DMS153 (cell line): ENCODE measurements at places on chromosomes 5 and 9.

GRCh38 chr9:92713528-92713927 lies 43.6 kb upstream of the IPPK start:
- no peak for DNase-seq

DNA sequence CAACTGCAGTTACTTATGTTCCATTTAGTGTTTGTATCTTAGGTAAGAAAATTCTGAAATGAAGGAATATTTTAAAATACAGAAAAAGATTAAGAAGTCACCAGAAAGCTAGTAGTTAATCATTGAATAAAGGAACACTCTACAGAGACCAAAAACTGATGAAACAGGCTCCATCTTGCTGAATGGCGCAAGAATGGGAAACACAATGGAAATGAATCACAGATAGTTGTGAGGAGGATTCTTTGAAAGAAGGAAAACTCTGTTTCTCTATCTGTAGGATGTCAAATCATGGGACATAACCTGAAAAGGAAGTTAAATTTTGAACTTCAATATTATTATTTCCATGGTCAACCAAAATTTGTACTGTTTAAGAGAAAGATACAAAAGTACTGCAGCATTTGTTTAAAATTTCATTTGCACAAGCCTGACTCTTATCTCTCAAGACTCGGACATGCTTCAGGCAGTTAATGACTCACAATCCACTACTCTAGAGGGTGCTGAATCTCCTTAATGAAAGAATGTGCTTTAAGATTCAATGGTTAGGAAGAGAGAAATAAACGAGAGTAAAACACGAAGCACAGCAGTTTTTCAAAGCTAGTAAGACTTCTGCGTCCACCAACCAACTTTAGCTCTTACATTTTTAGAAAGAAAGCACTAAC lies 1064.4 kb upstream of the DMAC1 start:
- no peak for DNase-seq

GRCh38 chr5:44660251-44660650 lies 148.5 kb upstream of the MRPS30 start:
- DNase-seq, result no peak

DNA sequence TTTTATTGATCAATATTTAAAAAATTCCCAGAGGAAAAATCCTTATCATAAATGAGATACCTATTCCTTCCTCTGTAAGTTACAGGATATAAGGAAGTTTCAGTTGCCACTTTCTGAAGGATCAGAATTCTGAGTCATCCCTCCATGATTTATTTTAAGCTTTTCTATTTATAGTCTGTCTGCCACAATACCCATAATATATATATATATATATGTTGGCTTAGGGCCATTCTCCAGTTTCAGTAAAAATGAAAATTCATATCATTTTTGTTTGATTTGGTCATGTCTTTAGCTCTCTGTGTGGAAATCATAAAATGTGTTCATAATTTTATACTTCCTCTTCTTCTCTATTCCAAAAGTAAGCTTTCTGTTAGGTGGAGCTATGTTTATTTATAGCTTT lies 215.8 kb upstream of the CYLC2 start:
- no peak for DNase-seq

DNA sequence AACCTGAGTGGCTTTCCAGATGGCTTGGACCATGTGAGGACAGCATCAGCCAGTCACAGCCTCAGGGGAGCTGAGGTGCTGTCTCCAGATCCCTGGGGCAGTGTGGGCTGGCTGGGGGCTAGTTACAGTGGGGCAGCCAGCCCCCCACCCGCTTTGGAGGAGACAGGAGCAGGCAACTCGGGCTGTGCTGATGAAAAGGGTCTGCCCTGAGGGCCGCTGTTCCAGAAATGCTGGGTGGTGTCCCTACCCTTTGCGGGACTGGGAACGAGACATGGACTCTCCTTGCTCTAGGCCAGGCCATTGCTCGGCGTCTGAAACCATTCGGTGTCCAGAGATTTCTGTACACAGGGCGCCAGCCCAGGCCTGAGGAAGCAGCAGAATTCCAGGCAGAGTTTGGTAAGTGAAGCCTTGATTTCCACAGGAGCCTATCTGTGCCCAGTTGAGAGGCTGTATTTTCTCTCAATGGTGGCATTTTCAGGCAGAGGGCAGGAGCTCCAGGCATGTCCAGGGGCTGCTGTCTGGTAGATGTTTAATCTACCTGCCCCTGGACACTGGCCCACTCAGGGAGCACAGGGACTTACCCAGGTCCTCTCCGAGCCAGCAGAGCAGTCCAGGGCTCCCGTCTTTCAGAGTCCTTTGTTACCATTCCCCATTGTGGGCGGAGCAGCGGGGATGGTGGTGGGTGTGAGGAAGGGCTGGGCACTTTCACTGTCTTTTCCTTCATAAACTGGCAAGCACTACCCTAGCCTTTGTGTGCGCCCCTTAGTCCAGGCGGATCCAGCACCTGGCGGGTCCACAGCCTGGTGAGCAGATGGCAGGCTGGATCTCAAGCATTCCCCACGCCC lies 7.2 kb downstream of the GRHPR start:
- DNase-seq, result no peak

- no peak for DNase-seq
Observed at GRCh38 chr9:15570769-15571168, 17.9 kb downstream of the CCDC171 start.

- no peak for DNase-seq
Observed at GRCh38 chr5:35657877-35658276, 40.2 kb downstream of the SPEF2 start.

- no peak for DNase-seq
Observed at GRCh38 chr5:39854771-39855410, 430.1 kb upstream of the DAB2 start.

DNA sequence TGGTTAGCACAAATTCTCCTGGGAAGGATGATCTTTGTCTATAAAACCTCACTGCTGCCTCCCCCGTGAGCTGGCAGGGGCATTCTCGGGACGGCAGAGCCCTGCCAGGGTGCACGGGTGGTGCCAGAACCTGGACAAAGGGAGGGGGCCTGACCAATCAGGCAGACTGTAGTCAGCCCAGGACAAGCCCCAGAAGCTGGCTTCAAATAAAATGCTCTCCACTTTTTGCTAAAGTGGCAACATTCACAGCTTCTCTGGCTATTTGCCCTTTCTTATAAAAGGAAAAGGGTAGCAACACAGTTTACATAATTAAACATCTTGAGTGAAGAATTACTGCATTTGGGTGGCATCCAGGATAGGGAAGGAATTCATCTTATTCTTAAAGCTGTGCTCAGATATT lies 14.4 kb downstream of the IL9 start:
- DNase-seq, result no peak

DNA sequence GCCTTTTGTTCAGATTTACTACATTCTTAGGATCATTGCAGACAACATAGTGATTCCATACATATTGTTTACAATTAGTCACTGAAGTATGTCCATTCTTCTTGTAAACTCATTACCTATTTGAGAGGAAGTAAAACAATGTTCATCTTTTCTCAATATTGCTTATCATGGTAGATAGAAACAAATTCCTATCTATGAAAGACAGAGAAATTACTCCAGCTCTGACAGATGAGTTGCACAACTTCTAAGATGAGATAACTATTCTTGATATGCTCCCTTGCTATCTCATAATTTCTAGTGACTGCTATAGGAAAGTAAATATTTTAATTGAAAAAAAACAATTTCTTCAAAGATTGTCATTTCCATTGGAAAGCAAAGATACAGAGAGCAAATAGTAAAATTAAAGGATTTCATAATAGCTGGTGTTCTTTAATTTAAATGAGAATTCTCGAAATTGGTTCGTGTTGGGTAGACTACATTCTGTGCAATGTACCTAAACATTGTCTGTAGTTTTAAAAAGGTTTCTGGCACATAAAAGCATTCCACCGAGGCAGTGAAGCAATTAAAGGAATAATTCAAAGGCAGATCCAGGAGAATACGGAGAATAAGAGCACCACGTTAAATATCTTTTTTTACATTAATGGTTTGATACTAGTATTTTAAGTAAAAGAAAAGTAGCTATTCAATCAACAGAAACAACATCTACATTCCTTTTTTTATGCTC lies 1029.1 kb upstream of the ACO1 start:
- DNase-seq, result no peak

DNA sequence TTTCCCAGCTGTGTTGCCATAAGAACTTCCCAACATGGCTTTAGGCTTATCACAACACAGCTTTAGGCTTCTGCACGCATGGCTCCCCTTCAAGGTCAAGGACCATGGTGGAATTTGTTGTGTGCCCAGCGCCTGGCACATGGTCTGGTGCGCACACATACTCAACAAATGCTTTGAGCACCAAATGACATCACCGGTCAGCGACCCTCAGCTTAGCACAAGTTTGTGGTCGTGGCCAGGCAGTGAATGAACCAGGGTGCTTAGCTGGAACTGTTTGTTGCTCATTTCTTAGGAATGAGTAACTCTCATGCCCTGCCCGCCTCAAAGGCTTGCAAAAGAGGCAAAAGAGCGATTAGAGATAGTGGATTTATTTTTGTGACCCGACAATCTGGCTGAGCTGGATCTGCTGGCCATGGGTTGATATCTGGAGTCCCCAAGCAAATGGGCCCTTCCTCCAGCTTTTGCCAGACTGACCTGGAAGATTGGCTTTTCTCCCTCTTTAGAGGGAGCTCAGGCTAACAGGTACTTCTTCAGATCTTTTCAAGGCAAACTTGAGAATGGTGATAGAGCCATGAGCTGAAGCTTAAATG lies 58.9 kb downstream of the DAP start:
- no peak for DNase-seq

- no peak for DNase-seq
Observed at GRCh38 chr5:6775571-6775970, 62.3 kb downstream of the TENT4A start.

GRCh38 chr5:159713254-159713653 lies 203.0 kb upstream of the ADRA1B start:
- no peak for DNase-seq

GRCh38 chr9:88481933-88482332 lies 53.0 kb upstream of the NXNL2 start:
- DNase-seq, result no peak

GRCh38 chr5:78242001-78242400 lies 52.5 kb downstream of the AP3B1 start:
- DNase-seq, result no peak
